Gastroesophageal sphincter (tissue), 4 donors: ENCODE measurements at places on chromosomes 3 and 15. TPM values are rescaled to one million over a fixed set of nuclear protein-coding genes. Genes with fewer than 3 reads are reported as not detected.

- no peak for ATAC-seq
These were observed 241.4 kb downstream of the PTPRG start for GRCh38 chr3:61802772-61803171.

GRCh38 chr3:10330319-10330718 lies 9.4 kb upstream of the SEC13 start:
- no peak for ATAC-seq

DNA sequence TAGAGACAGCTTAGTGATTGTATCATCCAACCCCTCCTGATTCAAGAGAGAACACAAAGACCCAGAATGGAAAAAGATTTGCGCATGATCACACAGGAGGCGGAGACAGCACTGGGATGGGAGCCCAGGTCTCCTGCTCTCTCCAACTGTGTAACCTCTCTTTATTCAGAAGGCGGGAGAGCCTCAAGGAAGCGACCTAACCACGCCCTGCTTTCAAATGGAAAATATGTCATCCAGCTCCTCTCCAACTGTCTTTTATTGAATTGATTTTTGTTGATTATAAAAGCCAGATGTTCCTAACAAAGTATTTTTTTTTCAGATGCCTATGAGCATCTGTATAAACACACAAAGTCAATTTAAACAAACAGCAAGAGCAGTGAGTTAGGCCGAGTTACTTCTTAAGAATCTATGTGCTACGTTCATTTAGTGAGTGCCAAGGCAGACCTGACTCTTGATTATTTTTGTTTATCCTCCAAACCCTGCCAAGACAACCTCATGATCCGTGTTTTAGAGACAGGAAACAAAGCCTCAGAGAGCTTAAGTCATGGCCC lies 74.5 kb downstream of the BFSP2 start:
- ATAC-seq = peak; percentile 89

The IL16 gene
- 22.1 TPM for total RNA-seq

The LTK gene
- 0.54 TPM for total RNA-seq

GRCh38 chr15:37136666-37137065 lies 36.3 kb upstream of the MEIS2 start:
- no peak for ATAC-seq

The RNU5B-1 gene
- total RNA-seq = not detected

DNA sequence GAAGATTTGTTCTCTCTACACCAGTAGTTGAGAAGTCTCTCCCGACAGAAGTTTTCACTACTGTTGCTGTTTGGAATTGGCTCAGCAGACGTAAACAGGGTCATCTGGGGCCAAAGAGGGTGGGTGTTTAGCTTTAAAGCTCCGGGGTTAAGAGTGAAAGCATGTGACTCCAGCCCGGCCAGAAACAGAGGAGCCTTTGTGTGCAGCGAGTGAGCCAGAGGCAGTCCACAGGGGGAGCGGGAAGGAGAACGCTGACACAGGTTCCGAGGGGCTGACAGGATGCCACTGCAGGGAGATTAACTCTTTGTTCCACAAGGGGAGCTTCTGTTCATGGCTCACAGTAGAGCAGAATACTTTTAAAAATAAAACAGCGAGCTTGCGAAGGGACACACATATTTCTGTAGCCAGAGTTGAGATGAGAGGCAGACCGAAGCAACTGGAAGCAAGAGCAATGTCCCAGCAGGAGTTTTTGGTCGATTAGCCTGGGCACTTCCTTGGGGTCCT lies 26.9 kb downstream of the BMF start:
- ATAC-seq = peak; percentile 83

The PLCH1 gene
- 0.16 TPM for total RNA-seq

DNA sequence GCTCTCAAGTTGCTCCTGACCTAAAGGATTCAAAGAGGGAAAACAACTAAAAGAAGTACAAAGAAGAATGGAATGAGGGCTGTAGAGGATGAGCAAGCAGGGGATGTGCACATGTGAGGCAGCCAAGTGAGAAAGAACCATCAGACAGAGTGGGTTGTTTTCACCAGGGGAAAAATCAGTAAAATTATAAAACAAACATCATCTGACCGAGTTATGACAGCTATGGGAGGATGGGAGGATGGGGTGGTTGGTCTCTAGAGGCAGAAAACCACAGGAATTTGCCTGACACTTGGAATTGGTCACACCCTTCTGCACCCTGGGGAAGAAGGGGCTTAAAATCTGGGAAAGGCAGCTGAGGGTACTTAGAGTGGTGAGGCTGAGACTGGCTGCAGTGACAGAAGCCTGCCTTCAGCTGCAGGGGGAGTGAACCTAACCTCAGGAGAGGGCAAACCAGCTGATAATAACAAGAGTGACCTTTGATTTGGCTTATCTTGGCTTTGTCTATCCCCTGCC lies 10.1 kb downstream of the ARHGAP31 start:
- ATAC-seq = no peak

DNA sequence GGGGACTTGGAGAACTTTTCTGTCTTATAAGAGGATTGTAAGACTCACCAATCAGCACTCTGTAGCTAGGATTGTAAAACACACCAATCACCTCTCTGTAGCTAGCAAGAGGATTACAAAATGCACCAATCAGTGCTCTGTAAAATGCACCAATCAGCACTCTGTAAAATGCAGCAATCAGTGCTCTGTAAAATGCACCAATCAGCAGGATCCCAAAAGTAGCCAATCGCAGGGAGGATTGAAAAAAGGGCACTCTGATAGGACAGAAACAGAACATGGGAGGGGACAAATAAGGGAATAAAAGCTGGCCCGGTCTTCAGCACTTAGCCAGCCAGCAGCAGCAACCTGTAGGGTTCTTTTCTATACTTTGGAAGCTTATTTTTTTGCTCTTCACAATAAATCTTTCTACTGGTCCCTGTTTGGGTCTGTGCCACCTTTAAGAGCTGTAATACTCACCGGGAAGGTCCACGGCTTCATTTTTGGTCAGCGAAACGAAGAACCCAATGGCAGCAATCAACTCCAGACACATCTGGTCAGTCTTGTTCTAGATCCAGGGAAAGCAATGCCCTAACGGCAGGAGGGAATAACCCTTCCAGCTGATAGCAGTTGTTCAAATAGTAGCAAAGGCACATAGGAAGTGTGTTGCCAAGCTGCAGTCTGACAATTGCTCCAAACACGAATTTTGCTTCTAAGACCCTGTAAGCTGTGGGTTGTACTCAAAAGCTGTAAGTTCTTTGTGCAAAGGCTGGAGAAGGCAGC lies 135.6 kb downstream of the TJP1 start:
- no peak for ATAC-seq

- ATAC-seq = no peak
These were observed 293.8 kb downstream of the MEX3B start for GRCh38 chr15:81751816-81752545.

GRCh38 chr3:72100080-72100511 lies 315.1 kb upstream of the PROK2 start:
- no peak for ATAC-seq

DNA sequence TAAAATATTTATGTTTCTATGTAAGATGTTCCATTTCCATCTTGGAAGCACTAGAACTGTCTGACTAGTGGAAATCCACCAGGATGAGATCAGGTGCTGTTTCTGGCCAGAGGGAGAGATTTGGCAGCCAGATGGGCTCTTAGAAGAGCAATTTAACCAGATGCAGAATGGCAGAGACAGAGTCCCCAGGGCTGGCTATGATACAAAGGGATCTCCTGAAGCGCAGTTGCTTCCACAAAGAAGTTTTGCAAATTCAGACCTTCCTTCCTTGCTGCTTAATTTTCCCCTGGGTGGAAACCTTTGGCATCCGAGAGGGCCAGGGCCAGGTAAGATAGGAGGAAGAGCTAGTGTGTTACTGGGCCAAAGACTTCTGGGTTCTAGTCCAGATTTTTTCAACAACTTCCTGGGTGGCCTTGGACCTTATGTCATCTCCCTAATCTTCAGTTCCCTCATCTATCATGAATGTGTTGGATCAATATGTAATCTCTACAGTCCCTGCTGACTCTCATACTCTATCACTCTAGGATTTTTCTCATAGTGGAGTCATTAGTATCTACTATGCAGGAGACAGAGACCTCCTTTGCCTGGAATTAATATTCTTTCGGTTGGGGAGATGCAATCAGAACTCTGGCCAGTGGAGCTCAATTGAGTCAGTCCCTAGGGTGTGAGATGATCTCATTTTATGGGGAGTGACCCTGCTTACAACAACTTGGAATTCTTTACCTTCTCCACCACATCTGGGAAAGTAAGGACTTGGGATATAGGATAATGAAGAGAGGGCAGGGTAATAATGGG lies 41.1 kb upstream of the NDUFB4 start:
- peak; percentile 49 for ATAC-seq

The KCNMB3 gene
- 3.9 TPM for total RNA-seq

DNA sequence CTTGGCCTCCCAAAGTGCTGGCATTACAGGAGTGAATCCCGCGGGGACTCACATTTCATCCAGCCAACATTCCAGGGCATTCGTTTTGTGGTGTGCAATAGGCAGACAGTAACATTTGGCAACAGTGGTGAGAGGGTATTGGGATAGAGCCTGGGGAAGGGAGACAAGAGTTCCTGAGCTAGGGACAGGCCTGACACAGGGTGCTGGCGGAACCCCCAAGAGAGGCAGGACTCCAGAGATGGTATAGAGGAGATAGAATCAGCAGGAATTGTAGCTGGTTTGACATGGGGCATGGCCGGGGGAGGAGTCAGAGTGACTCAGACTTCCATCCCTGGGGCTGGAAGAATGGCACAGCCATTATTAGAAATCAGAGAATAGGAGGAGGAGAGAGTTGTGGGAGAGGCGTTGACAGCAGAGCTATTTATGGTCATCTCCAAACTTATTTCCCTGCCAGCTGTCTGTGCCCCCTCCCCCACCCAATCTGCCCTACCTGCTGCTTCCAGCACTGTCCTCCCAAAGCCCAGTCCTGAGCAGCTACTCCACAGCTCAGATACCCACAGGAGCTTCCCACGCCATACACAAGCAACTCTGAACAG lies 4.4 kb upstream of the IDH2 start:
- peak; percentile 46 for ATAC-seq

DNA sequence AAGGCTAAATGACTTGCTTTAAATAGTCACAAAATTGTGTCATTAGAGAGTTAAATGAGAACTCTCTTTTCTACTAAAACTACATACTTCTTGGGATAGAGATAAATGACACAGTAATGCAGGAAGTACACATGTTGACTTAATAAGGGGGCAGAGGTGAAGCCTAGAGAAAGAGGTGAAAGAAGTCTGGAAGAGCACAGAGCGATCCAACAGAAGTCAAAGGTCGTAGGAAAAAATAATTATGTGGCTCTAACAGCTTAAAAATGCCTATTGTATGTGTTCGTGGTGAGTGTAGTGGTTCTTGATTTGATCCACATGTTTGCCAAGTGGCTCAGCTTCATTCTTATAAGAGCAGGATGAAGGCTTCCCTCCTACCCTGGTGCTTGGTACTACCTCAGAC lies 61.7 kb downstream of the TMEM212 start:
- ATAC-seq = no peak

The LRRC31 gene
- 0.35 TPM for total RNA-seq

- ATAC-seq = no peak
These were observed 44.8 kb upstream of the HES1 start for GRCh38 chr3:194091141-194091540.

DNA sequence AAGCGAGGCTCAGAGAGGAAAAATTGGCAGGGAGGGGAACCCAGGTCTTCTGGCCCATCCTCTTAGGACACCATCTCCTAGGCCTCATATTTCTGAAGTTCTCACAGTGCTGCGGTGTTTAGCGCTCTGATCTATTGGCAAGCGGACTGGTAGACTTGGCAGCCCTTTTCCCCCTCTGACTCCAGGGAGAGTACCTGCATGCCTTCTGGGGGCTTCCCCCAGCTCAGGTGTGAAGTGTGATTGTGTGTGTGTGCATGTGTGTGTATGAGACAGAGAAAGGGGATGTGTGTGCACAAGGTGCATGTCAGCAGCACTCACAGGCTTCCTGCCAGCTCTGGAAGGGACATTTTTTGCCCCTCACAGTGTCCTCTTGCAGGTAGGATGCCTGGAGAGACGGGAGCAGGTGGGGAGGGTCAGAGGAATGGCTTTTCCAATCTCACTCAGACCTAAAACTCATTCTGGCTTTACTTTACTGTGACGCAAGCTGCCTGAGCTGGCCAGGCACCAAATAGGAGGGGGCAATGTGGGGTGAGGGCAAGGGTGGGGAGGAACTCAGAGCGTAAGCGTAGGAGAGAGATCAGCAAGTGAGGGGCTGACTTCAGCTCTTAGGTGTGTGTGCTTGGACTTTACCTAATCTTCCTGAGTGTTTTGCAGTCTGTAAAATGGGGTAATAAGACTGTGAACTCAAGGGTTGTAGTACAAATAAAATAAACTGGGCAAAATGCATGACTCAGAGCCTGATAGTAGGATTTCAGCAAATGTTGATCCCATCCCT lies 4.0 kb upstream of the IL17RE start:
- ATAC-seq = no peak

- no peak for ATAC-seq
These were observed 189.3 kb upstream of the TSC22D2 start for GRCh38 chr3:150218841-150219240.

- no peak for ATAC-seq
These were observed 694.1 kb downstream of the AGBL1 start for GRCh38 chr15:86773736-86774135.

GRCh38 chr3:39805650-39806049 lies 3.8 kb upstream of the MYRIP start:
- no peak for ATAC-seq

The GNAT1 gene
- total RNA-seq = not detected

GRCh38 chr15:78054966-78055365 lies 22.5 kb downstream of the TBC1D2B start:
- ATAC-seq = no peak

DNA sequence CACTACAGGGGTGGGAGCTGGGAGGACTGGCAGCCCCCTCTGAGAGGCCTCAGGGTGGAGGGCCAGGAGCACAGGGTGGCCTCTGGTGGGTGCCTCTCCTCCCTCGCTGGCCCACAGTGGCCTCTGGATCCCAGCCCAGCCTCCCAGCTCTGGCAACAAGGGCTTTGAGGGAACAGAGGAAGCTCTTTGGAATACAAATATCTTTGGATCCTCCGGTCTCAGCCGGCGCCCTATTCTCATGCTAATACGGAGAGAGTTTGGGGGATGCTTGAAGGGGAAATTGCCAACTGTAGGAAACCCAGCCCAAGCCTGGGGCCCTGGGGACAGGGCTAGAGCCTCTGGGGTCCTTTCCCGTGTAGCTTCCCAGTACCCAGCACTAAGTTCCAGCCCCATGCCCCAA lies 33.4 kb upstream of the INSYN1 start:
- no peak for ATAC-seq

- no peak for ATAC-seq
These were observed 26.2 kb downstream of the KIF7 start for GRCh38 chr15:89628806-89629715.

The EPHB1 gene
- 5.7 TPM for total RNA-seq

The C3orf70 gene
- total RNA-seq = 21.0 TPM

The GP9 gene
- not detected for total RNA-seq

The HIGD2B gene
- total RNA-seq = not detected

DNA sequence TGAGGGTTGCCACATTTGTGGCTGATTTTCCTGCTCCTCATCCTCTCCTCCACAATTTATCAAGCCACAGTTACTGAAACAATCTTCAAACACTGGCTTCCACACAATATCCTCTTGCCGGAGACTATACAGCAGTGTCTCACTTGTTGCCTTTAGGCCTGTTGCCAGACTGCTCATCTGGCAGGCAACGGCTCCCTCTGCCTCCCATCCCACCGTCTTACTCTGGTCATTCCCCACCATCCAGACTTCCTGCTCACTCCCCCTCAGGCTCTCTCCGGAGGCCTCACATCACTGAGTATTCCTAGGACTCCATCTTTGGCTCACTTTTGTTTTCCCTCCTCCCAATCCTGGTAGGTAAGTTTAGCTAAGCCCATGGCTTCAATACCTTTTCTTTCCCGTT lies 301.9 kb downstream of the IL20RB start:
- ATAC-seq = no peak

GRCh38 chr3:122966045-122966444 lies 61.5 kb downstream of the SEMA5B start:
- ATAC-seq = no peak

The TTLL13 gene
- total RNA-seq = not detected

The MEIS2 gene
- 85.6 TPM for total RNA-seq
